IMR-90 (cell line): ENCODE measurements at places on chromosomes 5 and 9.

GRCh38 chr5:90871391-90871991 lies 312.9 kb downstream of the ADGRV1 start:
- H3K27me3 ChIP-seq = peaks cover 2% of the 10 kb centered on the region; the same call in 1 of the 2 replicates

- no peaks in the 10 kb centered on the region for H3K4me1 ChIP-seq
- no peak overlapping the region for H3K27ac ChIP-seq
- DNase-seq = peak; percentile 36
- H3K36me3 ChIP-seq = no peaks in the 10 kb centered on the region
- H3K4me3 ChIP-seq = no peak overlapping the region
Measured at GRCh38 chr9:41229408-41230401, 40.6 kb upstream of the ZNG1F start.

DNA sequence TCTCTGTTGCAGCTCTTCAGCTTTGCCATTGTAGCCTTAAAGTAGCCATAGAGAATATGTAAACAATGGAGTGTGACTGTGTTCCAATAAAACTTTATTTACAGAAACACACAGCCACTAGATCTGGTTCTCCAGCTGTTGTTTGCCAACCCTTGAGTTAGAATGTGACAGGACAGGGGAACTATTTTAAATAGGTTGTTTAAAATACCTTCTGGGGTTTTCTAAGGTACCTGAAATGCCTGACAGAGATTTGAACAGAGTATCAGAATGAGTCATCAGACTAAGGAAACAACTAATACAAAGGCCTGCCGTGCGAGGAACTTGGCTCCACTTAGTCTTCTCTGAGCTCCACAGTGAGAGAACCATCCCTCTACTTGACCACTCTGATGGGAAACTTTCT lies 85.4 kb downstream of the HSD17B4 start:
- H3K27ac ChIP-seq = no peak overlapping the region
- peaks cover 5% of the 10 kb centered on the region; the same call in 1 of the 2 replicates for H3K36me3 ChIP-seq
- no peaks in the 10 kb centered on the region for H3K27me3 ChIP-seq
- DNase-seq = peak; percentile 3
- no peaks in the 10 kb centered on the region for H3K4me1 ChIP-seq

GRCh38 chr5:137695651-137696428 lies 40.0 kb downstream of the KLHL3 start:
- H3K27me3 ChIP-seq = no peaks in the 10 kb centered on the region
- no peak for DNase-seq
- H3K36me3 ChIP-seq = no peaks in the 10 kb centered on the region

- peaks cover 52% of the 10 kb centered on the region for H3K27me3 ChIP-seq
- H3K36me3 ChIP-seq = no peaks in the 10 kb centered on the region
- no peak overlapping the region for H3K4me3 ChIP-seq
- H3K27ac ChIP-seq = no peak overlapping the region
- peaks cover 2% of the 10 kb centered on the region; the same call in 1 of the 2 replicates for H3K4me1 ChIP-seq
- DNase-seq = no peak
Measured at GRCh38 chr9:38120961-38121360, 51.9 kb upstream of the SHB start.

DNA sequence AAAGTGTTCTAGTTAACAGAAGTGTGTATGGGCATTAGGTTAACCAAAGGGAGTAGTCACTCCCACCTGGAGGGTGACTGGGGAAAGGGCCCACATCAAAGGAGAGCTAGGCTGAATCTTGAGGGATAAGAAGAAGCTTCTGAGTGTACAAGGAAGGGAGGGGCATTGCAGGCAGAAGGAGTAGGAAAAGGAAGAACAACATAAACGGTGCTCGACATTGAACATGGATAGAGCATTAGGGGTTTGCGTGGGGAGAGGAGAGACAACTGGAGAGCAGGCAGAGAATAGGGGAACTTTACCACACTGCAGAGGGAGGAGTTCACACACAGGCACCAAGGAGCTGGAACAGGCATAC lies 5.3 kb upstream of the GLRX start:
- H3K36me3 ChIP-seq = no peaks in the 10 kb centered on the region
- peaks cover 14% of the 10 kb centered on the region for H3K4me1 ChIP-seq
- DNase-seq = no peak
- H3K27ac ChIP-seq = no peak overlapping the region
- no peak overlapping the region for H3K4me3 ChIP-seq

DNA sequence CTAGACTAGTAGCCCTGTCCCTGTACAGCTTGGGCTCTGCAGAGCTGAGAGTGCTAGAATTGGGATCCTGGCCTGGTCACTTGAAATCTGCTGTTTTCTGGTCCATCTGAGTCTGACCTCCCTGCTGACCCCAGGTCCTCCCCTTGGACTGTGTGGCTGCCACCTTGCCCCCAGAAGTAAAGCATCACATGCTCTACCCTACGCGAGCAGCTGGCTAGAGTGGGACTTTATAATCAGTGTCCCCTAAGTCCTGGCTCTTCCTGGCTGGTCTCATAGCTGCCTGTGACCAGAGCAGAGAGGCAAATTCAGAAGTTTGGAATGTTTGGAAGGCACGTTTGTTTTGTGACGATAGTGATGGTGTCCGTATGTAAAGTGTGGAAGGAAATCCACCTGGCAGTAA lies 81.0 kb downstream of the ARHGEF28 start:
- H3K4me1 ChIP-seq = peaks cover 2% of the 10 kb centered on the region; the same call in 1 of the 2 replicates
- peak; percentile 4 for DNase-seq
- no peaks in the 10 kb centered on the region for H3K27me3 ChIP-seq
- H3K36me3 ChIP-seq = no peaks in the 10 kb centered on the region
- no peak overlapping the region for H3K27ac ChIP-seq

DNA sequence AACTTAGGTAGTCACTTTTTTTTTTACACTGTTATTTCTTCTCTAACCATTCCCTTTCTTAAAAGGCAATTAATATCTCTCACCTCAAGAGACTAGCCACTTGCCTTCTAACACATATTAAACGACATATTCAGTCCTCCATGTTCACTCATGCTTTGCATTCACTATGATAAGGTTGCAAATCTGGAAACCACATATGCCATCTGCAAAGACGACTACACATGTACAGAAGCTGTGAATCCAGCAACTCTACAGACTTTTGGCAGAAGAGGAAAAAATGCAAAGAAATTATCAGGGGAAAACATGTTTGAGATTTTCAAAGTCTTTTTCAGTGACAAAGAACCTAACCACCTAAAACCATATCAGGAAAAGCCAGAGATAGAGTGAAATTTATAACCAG lies 112.1 kb downstream of the EPB41L4A start:
- H3K27ac ChIP-seq = no peak overlapping the region
- DNase-seq = no peak
- no peaks in the 10 kb centered on the region for H3K27me3 ChIP-seq
- H3K4me1 ChIP-seq = no peaks in the 10 kb centered on the region
- no peaks in the 10 kb centered on the region for H3K36me3 ChIP-seq
